Jurkat, Clone E6-1 (cell line): ENCODE measurements at places on chromosomes 5 and 9.

- no peak for DNase-seq
Measured at GRCh38 chr9:129996161-129996830, 46.7 kb downstream of the FNBP1 start.

DNA sequence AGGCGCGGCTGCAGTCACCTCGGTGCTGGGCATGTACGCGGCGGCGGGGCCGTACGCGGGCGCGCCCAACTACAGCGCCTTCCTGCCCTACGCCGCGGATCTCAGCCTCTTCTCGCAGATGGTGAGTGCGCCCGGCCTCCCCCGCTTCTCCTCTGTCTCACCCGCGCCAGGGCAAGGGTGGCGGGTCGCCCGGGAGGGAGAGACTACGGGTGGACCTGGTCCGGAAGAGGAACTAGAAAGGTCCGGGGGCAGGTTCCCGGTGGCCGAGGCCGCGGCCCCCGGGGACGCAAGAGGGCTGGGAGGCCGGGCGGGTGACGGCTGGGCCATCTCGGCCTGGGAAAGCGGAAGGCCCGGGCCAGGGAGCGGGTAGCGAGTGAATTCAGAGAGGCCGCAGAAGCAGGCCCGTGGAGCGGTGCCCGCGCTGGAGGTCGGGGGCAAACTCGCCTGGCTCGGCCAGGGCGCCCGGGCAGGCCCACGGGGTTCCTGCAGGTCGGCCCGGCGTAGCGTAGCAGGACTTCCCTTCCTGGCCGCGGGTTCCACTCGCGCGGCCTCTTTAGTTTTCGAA is 711 bp downstream of the IRX1 start:
- no peak for DNase-seq

GRCh38 chr5:59712836-59713497 is 180.6 kb downstream of the PDE4D start:
- DNase-seq = peak; percentile 18

GRCh38 chr9:36163786-36164170 is 5.4 kb upstream of the CCIN start:
- no peak for DNase-seq

DNA sequence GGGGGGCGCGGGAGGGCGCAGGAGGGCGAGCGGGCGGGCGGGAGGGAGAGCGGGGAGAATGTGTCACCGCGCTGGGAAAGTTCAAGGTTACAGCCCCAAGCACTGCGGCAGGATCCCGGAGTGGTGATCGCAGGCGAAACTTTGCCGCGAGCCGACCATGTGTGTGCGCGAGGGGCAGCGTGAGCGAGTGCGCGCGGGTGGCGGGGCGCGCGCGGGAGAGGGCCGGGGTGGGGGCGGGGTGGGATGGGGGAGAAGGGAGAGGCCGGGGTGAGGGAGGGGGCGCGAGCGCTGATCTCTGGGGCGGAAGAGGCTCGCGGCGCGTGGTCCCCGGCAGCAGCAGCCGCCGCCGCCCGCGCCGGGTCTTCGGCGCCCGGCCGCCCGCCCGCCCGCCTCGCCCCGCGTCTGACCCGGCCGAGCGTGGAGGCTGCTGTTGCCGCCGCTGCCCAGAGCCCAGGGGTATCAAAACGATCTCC is at the start of gene NFIB:
NFIB (minus strand) TSS at position 191 of the 473 bp plus-strand sequence. CDS start 630 bp downstream, outside the sequence.
- DNase-seq = no peak

DNA sequence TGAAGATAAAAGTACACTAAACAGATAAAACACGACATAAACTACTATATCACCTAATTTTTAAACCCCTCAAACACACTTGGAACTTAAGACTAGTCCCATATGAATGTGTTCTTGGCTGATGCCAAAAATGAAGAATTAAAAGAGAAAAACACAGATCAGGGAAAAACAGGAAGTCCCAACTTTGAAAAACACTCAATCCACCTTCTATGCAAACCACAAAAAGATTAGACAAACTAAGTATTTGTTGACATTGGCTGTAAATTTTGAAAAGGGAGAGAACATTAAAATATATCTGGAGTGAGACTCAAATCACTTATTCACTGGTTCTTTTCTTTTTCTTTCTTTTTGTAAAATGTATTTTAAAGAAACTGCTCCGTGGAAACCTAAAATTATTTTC is 81.4 kb downstream of the ANKH start:
- DNase-seq = no peak

- DNase-seq = no peak
Measured at GRCh38 chr9:88186495-88187110, 48.3 kb upstream of the SPATA31C2 start.

- no peak for DNase-seq
Measured at GRCh38 chr9:131869348-131869747, 129.5 kb upstream of the RAPGEF1 start.

- no peak for DNase-seq
Measured at GRCh38 chr9:15707000-15707399, 154.2 kb downstream of the CCDC171 start.

- no peak for DNase-seq
Measured at GRCh38 chr5:96329886-96330529, 103.0 kb downstream of the PCSK1 start.

DNA sequence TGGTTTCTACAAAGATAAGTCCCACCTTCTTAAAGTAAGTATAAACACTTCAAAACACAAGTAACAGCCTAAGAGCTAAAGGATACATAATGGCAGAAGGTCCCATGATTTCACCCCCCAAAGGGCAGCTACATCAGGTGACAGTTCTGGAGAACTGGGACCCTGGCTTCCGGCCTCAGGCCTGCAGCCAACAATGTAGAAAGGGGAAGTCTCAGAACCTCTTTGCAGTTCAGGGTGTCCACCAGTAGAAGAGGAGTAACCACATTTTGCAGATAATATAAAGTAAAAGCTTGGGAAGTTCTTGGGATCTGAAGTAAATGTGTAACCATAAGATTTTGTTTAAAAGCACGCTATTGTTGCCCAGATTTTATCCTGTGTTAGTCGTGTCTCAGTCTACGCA is 267.4 kb upstream of the VLDLR start:
- DNase-seq = no peak

GRCh38 chr5:179378116-179378440 is 32.8 kb upstream of the ADAMTS2 start:
- DNase-seq = no peak

DNA sequence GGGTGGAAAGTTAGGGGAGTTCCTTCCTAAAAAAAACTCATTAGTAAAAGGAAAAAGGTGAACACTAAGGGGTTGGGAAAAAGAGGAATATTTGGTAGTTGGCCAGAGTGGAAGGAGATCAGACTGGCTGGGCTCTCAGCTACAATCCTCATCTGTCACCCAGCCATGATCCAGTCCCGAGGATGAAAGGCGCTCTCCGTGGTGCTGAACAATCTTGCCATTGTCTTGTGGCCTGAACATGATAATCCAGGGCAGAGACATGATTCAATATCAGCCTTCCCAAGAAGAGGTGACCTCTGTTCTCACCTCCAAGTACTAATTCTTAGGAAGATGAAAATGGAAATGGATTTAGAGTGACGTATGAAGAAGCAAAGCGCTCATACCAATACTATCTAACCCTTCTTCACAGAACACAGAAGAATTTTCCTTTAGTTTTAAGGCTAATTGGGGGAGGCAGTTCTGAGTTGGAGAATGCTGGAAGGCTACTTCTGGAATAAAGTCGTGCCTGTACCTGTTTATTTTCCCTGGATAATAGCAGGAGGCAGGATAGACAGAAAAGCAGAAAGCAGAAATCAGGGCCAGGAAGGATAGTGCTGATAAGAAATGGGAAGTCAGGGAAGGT is 36.6 kb upstream of the MYORG start:
- DNase-seq = peak; percentile 60

GRCh38 chr9:125280945-125281344 is 19.3 kb downstream of the GAPVD1 start:
- no peak for DNase-seq

DNA sequence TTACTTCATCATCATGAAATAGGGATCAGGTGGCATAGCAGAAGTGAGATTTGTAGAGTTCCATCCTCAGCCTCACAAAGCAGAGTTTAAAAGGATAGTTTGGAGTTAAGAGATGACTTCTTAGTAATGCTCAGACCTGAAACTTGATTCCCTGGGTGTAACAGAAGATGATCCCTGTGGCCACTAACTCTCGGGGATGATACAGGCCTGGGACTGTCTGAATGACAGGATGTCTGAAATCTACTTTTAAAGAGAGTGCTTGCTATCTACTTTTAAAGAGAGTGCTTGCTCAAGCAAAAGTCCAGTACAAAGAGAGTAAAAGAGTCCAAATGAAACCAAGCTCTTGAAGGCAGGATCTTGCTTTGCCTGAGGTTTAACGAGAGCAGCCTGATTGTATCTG is 14.6 kb downstream of the ADAMTS16 start:
- DNase-seq = no peak

GRCh38 chr5:2579126-2579525 is 172.4 kb downstream of the IRX2 start:
- DNase-seq = no peak

DNA sequence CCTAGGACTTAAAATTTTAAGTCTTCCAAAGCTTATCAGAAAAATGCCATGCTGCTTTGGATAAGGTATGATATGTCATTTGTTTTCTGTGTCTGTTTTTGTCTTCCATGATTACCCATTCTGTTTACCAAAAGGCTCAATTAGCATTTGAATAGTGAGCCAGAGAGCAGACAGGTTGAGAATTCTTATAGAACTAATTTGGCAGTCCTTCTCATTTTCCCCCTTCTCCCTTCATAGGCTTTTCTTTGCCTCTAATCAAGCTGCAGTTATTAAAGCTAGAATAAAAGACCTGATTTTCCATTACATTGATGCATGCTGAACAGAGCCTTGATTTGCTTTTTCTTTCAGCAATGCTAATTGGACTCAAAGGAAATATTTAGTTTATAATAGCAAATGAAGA is 993.0 kb downstream of the MAT2B start:
- DNase-seq = no peak

GRCh38 chr9:115847216-115847615 is 306.4 kb upstream of the PAPPA start:
- DNase-seq = no peak

GRCh38 chr5:15598294-15598902 is 98.4 kb downstream of the FBXL7 start:
- peak; percentile 34 for DNase-seq

- DNase-seq = no peak
Measured at GRCh38 chr9:108325406-108325805, 530.4 kb downstream of the ACTL7B start.

DNA sequence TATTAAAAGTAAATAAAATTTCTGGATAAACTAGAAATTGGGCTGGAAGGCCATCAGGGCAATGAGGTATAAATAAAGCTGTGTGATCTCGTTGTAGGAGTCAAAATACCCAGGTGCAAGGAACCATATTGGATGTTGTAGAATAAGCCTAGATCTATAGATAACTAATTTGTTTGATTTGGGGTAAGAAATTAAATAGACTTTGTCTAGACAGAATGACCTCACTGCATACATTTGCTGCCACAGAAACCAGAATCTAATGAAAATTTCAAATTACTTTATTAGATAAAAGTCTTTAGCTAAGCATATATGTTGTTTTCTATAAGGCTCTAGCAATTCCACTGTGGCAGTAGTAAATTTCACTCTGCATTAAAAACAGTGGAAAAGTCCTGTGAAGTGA is 225.2 kb upstream of the ITGA1 start:
- DNase-seq = no peak

DNA sequence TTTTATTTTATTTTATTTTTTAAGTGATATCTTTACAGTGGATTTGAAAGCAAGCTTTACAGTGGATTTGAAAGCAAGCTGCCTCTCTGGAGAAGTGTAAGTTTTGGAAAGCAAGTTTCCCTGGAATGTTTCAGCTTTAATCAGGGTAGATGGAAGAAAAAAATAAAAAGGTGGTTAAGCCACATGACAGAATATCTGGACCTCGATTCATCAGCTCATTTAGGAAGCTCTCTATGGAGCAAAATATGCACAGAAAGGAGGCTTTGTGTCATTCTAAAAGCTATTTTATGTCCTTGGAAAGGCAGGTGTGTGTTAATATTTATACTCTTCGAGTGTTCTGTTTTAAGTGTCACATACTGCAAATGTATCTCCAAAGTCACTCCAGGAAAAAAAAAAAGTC is 409.2 kb upstream of the KLF4 start:
- DNase-seq = no peak

GRCh38 chr5:127697894-127698600 is 5.1 kb upstream of the CCDC192 start:
- no peak for DNase-seq

- DNase-seq = no peak
Measured at GRCh38 chr9:94867842-94868312, 141.4 kb downstream of the AOPEP start.
